ENCODE measurements at places on chromosomes 12 and 14.

DNA sequence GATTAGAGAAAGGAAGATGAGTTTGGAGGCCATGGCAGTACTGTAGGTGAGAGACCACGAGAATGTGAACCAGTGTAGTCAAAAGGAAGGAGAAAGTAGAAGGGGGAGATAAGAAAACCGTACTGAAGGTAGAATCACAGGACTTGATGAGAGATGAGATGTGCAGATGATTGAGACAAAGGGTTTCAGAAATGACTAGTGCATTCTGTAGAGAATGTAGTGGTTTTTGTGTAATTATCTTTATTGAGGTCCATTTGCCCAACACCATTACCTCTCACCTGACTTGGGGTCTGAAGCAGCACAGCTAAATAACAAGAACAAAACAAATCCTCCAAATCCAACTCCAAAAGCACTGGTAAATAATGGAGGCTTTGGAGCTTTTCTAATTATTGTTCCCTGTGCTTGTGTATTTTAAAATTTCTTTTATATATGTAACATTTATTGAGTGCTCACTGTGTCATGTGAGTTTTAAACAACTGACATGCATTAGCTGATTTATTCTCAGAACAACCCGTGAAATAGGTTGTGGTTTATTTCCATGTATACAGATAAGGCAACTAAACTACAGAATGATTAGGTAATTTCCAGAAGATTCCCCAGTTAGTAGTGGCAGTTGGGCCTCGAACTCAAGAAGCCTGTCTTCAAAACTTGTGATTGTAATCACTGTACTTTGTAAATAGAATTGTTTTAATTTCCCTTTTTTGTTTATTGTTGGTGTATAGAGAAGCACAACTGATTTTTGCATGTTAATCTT is 390.0 kb downstream of the AEBP2 start:
- DNase-seq = no peak

DNA sequence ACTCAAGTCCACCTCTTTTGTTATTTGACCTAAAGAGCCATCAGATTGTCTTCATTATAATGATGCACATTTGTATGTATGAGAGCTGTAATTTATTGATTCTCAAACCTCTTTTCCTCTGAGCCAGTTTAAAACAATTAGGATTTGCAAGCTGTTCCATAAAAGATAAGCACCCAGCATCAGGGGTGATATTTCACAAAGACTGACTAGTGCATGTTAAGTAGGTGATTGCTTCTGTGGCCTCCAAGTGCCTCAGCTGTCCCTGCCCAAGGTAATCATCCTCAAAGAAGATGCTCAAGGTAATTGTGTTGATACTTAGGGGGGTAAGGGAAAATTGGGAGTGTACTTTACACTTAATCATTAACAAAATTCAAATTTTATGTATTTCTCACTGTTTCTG is 18.2 kb downstream of the CEP128 start:
- no peak for DNase-seq

DNA sequence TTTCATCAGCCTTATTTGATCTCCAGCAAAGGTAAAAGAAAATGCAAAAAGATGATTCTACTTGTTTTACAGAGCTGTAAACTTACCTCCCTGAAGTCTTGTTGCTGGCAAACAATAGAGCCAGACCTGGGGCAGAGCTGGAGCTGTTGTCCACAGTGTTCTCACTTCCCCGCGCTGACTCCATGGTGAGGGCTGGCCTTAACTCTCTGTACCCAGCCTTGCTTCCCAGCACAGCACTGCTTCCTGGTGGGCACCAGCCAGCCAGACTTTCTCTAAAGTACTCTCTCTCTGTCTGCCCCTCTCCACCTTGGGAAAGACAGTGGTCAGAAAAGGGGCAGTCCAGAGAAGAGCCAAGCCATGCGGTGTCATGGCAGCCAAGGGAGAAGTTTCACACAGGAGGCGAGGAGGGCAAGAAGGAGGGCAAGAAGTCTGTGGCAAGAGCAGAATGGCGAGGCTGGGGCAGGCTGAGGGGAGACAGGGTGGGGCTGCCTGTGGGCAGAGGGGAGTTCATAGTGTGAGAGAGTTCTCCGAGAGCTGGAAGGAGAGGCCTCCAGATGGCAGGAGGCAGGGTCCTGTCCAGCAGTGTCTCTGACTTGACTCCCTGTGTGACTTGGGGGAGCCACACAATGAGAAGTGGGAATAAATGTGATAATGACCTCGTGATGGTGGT is 9.3 kb downstream of the EVL start:
- DNase-seq = no peak

DNA sequence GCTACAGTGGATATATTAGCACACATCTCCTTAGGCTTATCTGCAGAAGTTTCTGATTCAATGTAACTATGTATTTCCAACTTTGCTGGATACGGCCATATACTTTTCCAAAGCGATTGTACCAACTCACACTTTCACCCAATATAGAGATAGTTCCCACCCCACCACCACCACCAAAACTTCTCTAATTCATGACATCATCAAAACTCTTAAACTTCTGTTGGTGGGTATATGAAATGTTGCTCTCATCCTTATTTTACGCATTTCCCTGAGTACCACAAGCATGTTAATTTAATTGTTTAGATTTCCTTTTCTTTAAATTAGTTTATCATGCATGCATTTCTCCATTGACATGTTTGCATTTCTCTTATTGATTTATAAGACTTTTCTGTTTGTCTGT is 95.6 kb downstream of the PRKD1 start:
- DNase-seq = no peak

DNA sequence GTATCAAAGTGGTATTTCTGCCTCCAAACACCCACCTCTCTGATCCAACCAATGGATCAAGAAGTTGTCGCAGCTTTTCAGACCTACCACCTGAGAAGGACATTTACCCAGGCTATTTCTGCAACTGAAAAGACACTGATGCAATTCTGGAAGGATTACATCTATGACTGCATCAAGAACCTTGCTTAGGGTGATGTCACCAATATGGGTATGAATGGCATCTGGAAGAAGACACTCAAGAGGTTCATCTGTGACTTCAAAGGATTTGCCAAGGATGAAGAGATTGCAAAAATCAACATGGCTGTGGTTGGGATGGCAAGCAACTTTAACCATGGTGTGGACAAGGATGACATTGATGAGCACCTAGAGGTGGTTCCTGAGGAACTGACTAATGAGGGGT is 154.2 kb downstream of the PCNX1 start:
- DNase-seq = no peak

GRCh38 chr12:125651625-125652024 is 586.4 kb downstream of the AACS start:
- DNase-seq = no peak

- DNase-seq = peak; percentile 53
Measured at GRCh38 chr14:73591690-73592449, at the start of gene ACOT4. TSS of gene ACOT4 (plus strand) at chr14:73591873. CDS start at chr14:73591960, 87 bp downstream.

- no peak for DNase-seq
Measured at GRCh38 chr14:20428010-20428365, 8.0 kb downstream of the KLHL33 start.

DNA sequence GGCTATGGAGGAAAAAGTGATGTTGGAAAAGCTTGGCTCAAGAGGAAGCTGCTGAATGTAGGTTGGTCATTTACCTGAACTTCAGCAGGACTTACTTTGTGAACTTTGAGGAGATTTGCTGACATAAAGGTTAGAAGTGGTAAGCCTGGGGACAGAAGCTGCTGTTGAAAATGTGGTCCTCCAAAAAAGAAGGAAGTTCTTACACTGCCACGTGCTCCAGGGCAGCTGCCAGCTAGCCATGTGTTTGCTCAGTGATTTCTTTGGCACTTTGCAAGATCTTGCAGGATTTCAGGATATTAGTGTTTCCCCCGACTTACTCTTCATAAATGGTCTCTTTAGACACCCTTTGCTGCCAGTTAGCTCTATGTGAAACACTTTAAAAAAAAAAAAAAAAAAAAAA is 14.8 kb upstream of the DYRK2 start:
- no peak for DNase-seq

DNA sequence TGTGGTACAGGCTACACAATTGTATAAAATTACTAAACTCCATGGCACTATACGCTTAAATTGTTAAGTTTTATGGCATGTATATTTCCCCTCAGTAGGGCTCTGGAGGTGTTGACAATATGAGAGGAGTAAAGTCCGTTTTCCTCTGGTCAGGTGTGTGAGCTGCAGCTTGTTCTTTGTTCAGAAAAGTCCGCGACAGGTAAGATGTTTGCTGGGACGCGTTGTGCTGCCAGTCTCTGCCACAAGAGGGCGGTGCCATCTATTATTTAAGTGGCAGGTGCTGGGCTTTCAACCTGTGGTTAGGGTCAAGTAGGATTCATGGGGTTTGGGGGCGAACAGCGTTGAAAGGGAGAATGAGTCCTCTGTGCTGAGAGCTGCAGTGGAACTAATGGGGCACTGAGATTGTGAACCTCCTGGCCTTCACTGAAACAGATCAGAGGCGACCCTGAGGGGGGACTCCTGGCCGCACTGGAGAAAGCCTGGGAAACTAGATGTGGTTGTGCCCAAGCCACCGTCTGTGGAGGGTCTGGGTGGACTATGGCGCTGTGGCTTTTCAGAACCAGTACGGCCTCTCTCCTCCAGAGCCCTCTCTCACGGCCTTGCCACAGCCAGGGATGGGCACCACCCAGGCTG is 179.0 kb downstream of the SLC15A4 start:
- DNase-seq = no peak

DNA sequence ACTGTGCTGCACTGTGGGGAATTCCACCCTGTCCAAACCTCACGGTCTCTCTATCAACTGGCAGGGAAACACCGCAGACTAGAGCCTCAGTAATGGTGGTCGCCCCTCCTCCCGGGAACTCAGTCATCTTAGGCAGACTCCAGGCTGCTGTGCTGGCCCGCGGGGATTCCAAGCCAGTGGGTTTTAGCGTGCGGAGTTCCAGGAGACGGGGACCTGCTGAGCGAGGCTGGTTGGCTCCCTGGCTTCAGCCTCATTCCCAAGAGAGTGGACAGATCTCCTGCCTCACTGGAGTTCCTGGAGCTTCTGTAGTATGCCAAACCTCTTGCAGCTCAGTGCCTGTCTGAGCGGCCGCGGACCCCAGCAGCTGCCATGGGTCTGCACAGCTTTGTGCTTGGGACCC is 455.6 kb downstream of the CCDC91 start:
- DNase-seq = no peak

- DNase-seq = no peak
Measured at GRCh38 chr14:33728010-33728498, 222.8 kb downstream of the EGLN3 start.

- DNase-seq = no peak
Measured at GRCh38 chr12:34600592-34601462, 578.5 kb downstream of the ALG10 start.

- no peak for DNase-seq
Measured at GRCh38 chr12:90058704-90059103, 350.1 kb upstream of the ATP2B1 start.

GRCh38 chr12:124842073-124842749 is 21.5 kb downstream of the SCARB1 start:
- DNase-seq = no peak

- no peak for DNase-seq
Measured at GRCh38 chr14:94382099-94382715, 6.2 kb downstream of the SERPINA1 start.

DNA sequence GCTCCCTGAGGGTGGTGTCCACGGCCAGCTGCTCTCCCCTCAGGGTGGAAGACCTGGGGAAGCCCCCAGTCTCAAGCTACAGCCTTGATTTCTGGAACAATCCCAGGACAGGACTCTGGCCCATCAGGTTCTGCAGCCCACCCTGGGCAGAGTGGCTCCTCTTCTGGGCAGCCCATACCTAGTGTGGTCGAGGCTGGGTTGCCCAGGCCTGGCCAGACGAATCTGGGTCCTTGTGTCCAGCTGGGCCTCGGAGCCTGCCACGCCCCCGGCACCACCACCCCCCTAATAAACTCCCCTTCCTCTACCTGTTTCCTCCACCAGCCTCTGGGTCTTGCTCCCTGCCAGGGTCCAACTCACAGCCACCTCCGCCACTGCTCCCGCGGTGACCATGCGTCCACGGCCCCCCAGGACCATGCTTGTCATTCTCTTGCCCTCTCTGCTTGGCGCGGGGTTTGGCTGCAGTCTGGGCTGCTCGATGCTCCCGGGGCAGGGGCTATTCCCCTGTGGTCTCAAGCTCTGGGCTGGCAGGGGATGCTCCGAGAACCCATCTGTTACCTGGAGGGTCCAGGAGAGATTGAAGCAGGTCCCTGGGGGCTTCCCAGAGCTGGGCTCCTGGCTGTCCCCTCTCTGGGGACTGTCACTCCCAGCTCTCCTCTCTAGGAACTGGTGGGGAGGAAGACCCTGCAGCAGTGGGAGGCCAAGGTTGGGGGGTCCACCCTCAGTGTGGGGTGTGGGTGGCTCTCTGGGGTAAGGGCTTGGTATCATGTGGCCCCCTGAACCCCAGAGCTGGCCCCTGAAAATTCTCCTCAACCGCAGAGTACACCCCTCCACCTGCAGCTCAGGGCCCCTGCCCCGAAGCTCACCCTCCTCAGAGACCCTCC is 8.7 kb upstream of the GPR132 start:
- no peak for DNase-seq

DNA sequence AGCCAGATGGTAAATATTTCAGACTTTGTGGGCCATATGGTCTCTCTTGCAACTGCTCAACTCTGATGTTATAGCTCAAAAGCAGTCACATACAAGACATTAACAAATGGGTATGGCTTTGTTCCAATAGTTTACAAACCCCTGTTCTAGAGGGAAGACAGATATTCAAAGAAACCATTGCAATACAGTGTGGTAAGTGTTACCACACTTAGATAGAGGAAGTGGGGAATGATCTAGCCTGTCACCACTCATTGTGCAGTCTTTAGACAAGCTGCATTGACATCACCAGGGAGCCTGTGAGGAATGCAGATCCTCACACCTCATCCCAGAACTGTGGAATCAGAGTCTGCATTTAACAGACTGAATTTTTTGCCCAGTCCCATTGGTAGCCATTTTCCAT is 80.0 kb upstream of the RGS6 start:
- no peak for DNase-seq

DNA sequence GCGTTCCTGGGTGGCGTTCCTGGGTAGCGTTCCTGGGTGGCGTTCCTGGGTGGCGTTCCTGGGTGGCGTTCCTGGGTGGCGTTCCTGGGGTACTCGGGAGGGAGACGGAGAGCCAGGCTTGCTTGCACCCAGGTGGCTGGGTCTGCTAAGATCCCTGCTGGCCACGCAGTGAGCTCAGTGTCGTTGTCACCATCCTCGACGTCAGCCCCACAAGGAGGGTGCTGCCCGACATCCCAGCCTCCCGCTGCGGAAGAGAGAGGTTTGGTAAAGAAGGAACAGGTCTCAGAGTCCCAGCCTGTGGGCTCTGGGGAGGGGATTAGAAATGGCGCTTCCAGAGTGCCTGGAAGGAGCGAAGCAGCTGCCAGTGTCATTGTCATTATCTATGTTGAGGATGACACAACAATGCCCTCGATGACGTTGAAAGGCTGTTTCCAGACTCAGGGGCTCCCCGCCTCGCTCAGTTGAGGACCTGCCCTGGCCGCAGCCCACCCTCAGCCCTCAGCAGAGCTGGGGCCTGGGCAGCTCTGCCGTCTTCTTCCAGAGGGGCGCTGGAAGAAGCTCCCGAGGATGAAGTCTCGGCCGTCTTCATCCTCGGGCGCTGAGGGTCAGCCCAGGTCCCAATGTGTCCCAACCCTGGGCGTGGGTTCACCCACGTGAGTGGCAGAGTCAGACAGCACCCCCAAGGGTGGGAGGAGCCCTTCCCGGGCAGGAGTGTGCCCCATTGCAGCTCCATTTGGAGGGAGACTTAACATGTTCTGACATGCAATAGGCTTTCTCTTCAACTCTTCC is 328.8 kb downstream of the ADGRD1 start:
- DNase-seq = no peak

All from activated CD4-positive, alpha-beta T cell treated with anti-CD3 and anti-CD28 coated beads, Interleukin-2, amount 50 U/mL, for 1 hour (primary cell).